H4 (cell line): ENCODE measurements at places on chromosomes 11 and 22.

- DNase-seq, result no peak
Measured at GRCh38 chr22:43882122-43882767, 9.6 kb downstream of the PNPLA5 start.

DNA sequence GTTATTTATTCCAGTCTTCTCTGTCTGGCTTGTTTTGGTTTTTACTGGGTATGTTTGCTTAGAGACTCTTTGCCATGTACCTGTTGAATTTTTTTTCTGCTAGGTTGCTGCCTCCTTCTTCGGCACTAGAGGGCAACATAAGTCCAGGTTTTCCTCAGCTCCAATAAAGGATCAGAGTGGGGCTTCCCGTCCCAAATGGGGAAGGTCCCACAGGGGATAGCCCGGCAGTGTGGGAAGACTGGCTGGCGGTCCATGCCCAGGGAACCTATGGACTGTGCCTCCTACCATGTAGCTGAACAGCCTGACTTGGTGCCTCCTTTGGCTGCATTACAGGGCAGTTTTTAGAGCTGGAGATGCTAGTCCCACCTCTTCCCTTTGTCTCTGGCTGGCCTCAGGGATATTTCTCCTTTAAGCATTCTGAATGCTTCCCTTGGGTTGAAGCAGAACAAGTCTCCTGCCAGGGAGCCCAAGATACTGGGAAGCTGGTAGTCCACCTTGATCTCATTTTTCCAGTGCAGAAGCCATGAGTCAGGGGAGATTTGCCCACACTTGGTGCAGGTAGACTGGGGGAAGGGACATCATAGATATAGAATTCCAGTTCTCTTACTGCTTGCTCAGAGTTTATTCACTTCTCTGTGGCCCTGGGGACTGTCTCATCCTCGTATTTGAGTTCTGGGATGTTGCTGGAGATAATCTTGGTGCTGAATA lies 60.2 kb downstream of the BRD1 start:
- DNase-seq, result peak; percentile 58

DNA sequence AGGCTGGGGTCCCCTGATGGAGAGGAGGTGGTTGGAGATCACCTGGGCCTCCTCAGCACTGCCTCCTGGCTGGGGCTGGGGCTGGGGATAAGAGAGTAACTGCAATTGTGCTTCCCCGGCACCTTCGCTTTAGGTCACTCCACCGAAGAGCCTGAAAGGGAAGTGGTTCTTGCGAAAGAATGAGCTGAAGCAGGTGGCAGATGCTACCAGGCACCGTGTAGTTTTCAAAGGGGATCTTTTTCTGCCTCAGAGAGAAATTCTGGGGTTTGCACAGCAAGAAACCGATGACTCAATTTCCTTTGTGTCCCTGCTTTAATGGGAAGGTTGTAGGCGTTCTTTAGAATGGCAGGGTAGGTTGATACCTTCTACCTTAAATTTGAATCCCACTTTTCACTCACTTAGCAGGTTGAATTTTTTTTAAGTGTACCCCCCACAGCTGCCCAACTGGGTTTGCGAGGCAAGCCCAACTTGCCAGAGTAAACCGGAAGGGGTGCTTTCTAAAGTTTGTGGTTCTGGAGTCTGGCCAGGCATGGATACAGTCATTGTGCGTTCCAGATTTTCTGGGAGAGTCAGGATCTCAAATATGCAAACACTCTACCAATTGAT lies 5.3 kb downstream of the CD44 start:
- peak; percentile 72 for DNase-seq

GRCh38 chr11:47148903-47149531 lies 27.7 kb downstream of the ARFGAP2 start:
- DNase-seq, result no peak

DNA sequence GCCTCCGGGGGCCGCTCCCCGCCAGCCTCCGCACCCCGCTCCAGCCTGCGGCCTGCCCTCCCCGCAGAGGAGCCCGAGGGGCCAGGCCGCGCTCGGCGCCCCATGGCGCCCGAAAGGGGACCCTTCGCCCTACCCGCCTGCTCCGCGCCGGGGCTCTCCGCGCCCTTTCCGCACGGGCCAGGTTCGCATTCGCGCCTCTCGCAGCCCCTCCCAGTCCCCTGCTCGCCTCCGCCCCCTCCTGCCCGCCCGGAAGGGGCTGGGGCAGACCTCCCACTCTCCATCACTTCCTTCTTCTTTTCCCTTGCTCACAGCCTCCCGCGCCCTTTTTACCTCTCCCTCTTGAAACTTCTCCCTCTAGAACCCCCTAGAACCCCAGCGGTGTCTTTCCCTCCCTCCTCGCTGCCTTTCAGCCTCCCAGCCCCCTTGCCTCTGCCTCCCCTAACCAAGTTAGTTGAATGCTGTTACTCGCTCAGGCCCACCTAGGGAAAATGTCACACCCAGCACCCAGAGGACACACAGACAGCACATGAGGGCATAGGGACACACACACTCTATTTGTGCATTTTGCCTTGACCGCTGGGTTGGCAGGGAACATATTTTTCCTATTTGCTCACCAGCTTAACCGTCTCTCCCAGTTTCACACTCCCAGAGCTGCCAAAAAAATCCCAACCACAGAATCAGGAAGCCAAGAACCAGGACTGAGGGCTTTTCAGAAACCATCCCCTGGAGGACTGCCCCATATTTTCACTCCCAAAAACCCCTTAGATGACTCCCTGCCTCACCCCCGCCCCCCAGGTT lies at the start of gene SLC43A3:
Gene SLC43A3 (minus strand): TSS at position 193 of the 798 bp plus-strand sequence. CDS start 949 bp downstream, outside the sequence.
- peak; percentile 72 for DNase-seq

DNA sequence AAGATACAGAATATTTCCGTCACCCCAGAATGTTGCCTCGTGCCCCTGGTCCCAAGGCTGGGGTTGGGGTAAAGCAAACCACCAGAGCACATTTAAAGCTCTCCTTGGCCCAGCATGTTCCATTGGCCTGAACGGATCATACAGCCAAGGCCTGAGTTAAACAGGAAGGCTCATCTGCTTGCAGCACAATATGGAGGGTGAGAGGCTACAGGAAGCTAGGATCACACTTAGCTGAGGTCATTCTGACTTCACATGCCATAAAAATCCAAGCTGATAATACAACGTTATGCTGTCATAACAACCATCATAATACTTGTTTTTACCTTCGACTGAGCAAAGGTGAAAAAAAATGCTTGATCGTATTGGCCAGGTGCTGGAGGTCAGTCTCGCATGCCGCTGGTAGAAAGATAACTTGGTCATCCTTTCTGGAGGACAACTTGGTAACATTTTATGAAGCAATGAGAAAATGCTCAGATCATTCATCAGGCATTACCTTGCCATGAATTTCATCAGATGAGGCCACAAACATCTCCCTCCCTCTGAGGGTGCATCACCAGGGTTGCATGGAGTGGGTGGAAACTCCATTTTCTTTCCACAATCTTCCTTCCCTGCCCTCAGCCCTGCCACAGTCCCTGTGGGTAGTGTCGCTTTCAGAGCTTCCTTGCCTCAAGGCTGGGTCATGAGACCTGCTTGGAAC lies 31.9 kb upstream of the RTL6 start:
- DNase-seq, result no peak

DNA sequence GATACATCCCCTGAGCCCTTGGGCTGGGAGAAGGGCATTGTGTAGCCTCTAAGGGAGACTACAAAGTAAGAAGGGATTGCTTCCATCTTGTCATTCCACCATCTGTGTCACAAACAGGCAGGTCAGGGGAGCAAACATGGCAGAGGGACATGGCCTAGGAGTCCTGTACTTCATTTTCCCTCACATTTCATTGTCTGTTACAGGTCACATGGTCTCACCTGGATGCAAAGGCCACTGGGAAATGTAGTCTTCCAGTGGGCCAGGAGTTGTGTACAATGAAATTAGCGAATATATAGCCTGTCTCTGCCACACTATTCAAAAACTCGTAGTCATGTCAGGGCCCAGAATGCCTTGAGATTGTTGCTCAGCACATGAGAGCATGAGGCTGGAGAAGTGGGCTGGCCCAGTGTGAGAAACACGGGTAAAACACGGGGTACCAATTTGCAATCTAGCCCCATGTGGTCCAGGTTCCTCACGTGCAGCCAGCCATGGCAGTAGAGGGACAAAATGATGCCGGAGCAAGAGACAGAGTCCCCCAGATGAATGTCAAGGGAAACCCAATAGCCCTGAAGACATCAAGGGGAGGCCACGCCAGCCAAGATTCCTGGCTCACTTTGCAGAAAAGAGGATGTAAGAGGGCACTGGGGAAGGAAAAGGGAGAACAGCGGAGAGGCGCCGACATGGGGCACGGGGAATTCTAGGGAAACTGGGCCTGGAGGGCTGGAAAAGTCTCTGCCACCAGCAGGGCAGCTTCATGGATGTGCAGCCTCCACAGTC lies 47.7 kb upstream of the EMID1 start:
- no peak for DNase-seq

DNA sequence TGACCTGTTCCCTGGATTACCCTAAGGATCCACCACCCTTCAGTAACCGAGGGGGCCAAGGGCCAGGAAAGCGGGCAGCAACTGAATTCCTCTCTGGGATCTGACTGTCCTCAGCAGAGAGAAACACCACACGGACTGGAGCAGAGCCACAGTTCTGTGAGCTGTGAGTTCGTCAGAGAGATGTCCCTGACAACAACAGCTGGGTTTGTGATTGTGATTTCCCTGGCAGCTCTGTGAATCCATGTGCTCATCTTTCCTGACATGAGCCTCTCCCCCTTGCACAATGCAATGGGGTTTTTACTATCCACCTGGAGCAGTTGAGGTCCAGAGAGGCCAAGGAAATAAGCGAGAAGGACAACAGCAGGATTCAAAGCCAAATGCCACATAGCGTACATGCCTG lies 69.4 kb upstream of the AMPD3 start:
- no peak for DNase-seq

DNA sequence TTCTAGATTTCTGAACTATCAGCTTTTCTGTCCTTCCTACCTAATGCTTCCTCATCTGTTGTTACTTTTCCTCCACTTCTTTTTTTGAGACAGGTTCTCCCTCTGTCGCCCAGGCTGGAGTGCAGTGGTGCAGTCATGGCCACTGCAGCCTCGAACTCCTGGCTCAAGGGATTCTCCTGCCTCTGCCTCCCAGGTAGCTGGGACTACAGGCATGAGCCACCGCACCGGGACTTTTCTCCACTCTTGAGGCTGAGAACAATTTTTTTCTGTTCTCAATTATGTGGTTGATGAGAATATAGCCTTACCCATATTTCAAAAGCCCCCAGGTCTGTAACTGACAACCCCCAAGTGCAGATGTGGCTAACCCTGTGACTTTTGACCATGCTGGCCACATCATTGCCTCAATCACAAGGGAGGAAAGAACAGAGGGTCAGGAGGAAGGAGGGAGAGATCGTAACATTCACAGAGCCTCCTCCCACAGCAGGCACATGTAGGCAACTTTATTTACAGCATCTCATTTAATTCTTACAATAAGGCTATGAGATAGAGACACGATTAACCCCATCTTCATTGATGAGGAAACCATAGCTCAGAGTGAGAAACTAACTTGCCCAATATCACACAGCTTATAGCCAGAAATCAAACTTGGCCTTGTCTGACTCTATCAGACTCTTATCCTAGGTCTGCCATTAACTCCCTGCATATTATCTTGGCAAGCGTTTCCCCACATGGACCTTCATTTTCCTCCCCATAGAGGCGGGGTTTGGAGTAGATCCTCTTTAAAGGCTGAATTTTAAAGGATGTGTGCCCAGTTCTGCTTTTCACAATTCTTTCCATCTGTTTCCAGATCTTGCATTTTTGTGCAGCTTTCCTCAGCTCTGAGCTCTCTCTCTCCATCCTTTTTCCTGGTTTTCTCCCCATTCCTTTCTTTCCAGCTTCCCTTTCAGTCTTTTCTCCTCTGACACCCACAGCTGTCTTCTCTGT lies 9.6 kb downstream of the POU2F3 start:
- DNase-seq, result no peak

- DNase-seq, result no peak
Measured at GRCh38 chr11:62806611-62807121, 1.4 kb upstream of the NXF1 start.

- peak; percentile 4 for DNase-seq
Measured at GRCh38 chr11:89405629-89406028, 85.5 kb downstream of the NOX4 start.

DNA sequence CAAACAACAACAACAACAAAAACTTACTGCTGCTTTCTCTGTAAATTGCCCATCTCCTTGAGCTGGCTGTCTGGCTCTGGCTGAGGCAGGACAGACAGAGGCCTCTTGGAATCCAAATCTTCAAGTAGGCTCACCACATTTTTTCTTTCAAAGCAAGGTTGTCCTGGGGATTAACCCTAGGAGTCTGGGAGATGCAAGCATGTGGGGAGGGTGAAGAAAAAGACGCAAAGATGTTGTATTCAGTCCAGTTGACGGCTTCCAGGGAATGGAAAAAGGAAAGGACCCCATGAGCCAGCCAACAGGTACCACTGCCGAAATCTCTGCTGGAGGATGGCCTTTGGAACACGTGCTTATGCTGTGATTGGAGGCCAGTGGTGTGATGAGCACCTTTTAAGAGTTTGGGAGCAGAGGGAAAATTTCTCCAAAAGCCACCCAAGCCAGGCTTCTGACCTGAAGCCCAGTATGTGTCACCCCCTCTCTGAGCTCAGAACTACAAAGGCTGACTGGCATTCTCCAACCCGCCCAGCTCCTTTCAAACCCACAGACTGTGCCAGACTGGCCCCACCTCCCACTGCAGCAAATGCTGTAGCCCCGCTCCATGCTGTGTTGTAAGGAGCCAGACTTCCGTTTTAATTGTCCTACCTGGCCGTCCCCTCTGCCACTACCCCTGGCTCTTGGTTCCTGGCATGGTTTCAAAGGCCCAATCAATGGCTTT lies 10.8 kb downstream of the BLID start:
- DNase-seq, result no peak

DNA sequence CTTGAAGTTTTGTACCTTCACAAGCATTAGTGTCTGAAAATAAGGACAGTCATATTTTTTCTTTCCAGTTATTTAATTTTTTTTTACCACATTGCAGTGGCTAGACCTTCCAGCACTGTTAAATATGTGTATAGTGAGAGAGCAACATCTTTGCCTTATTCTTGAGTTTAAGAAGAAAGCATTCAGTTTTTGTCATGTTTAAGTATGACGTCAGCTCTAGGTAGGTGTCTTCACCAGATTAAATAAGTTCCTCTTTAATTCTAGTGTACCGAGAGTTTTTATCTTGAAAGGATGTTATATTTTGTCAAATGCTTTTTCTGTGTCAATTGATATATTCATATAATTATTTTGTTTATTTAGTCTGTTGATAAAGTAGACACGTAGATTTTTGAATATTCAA lies 258.8 kb downstream of the FAM181B start:
- DNase-seq, result no peak

DNA sequence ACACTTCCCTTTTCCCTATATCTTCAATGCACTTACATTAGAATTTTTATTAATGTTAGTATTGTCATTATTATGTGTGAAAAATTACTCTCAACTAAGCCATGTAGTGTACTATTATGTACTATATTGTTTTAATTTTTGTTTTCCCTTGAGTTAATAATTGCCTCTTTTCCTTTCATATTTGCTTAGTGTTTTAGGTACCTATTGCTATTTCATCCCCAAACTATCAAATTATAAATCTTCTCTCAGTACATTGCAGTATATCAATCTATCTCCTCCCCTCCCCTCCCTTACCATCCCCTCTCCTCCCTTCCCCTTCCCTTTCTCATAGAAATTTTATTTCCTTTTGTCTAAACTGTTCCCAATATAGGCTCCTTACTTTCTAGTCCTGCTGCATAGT lies 12.8 kb upstream of the TENM4 start:
- no peak for DNase-seq
